ENCODE measurements at places on chromosomes 12 and 14.

- ATAC-seq, result no peak
Measured at GRCh38 chr14:84195514-84195913, 1334.4 kb upstream of the FLRT2 start.

- ATAC-seq, result no peak
Measured at GRCh38 chr12:62135553-62136200, 124.5 kb upstream of the USP15 start.

GRCh38 chr12:89832336-89832735, 123.7 kb upstream of the ATP2B1 start:
- no peak for ATAC-seq

GRCh38 chr12:19833775-19834501, 394.6 kb downstream of the AEBP2 start:
- peak; percentile 84 for ATAC-seq

GRCh38 chr12:40970320-40970907, 217.7 kb upstream of the PDZRN4 start:
- ATAC-seq, result no peak

GRCh38 chr12:53044052-53044581, 5.7 kb upstream of the TNS2 start:
- no peak for ATAC-seq

- ATAC-seq, result no peak
Measured at GRCh38 chr14:64208981-64209380, 85.2 kb downstream of the ESR2 start.

DNA sequence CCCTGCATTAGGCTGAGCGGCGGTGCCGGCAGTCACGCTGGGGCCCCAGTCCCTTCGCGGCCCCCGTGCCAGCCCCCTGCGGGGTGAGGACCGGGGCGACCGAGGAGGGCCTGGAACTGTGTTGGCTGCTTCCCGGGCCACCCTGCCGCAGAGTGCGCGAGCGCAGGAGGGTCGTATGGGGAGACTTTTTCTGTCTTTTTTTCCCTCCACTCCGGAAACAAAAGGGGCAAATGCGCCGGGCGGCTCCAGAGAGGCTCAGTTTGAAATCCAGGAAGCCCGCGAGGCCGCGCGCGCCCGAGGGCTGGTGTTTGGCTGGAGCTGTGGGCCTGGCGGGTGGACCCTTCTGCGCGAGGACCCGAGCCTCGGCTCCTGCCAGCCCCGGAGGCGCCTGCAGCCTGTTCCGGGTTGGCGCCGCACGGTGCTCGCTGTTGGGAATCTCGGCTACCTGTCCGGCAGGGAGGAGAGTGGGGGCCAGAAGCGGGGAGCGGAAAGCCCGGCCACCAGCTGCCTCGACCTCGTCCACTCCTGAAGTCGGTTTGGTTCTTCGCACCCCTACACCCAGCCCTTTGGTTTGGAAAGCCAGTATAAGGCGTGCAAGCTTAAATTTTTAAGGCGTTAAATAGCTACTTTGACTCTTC, 638 bp downstream of the PLEKHG3 start:
- ATAC-seq, result peak; percentile 64

DNA sequence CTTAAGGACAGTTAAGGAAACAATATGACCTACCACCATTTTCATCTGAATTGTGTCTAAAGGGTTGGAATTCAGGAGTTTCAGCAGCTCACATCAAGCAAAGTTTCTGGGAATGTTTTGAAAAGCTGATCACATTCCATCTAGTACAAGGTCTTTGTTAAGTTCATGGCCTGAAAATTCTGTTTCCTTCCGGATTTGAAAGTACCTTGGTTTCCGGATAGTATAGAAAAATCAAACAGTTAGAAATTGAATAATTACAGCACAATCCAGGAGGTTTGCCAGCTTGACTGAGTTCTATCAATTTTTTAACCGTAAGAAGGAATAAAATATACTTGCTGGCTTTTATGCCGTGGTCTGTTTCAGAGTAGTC, 136.5 kb downstream of the HMGA2 start:
- no peak for ATAC-seq

- ATAC-seq, result no peak
Measured at GRCh38 chr12:18323159-18323558, 61.8 kb downstream of the PIK3C2G start.

- no peak for ATAC-seq
Measured at GRCh38 chr12:123924539-123924938, 48.1 kb downstream of the CCDC92 start.

GRCh38 chr14:100350986-100351385, 27.8 kb downstream of the SLC25A47 start:
- no peak for ATAC-seq

DNA sequence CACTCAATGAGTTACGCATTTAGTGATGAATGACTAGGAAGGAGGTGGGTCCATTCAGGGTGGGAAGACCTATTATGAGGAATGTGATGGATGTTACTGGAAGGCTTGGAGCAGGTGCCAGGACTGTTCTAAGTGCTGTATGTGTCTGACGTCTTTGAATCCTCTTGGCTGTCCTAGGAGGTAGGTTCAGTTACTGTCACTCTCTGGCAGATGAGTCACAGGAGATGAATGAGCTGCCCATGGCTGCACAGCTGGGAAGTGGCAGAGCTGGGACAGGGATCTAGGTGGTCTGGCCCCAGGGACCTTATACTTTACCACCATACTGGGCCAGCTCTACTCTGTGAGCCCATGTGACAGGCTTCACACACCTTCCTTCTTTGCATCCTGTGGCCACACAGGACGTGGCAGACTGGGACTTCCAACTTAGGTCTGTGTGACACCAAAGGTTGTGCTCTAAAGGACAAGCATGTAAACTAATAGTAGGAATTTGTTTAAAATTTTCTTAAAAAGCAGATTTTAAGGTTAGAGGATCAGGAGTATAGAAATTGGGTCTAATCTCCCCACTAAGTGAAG, 24.0 kb downstream of the TCTN1 start:
- ATAC-seq, result no peak

DNA sequence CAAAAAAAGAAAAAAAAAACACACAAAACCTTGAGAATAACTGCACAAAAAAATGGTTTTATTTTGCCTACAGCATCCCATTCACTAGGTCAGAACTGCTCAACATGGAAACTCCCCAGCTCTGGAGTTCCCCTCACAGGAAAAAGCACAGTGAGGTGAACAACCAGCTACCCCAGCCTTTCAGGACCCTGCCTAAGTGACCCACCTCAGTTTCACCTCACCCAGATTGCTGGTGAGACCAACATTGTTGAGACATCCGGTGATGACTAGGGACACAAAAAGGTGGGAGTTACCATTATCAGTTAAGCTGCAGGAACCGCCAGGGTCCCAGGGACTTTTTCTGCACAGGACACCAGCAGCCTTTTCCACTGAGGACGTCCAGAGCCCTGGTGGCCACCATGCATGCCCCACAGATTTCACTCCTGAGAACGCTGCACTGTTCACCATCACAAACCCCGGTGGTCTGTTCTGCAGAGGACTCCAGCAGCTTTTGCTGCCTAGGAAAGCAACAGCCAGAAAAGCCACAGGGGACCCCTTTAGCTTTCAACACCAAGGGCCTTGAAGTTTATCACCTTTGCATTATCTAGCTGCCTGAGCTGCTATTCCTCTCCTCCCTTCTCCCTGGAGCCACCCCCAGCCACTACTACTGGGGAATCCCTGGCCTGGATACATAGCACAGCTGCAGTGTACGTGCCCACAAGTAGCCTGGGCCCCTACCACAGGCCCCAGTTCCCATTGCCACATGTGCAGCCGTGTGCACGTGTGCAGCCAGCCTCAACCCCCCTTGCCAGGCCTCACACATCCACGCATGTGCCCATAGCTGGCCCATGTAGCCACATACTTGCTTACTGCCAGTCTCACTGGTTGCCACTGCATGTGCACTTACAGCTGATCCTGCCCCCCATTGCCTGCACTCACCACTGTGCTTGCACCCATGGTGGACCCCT, 62.5 kb upstream of the FAR2 start:
- no peak for ATAC-seq

DNA sequence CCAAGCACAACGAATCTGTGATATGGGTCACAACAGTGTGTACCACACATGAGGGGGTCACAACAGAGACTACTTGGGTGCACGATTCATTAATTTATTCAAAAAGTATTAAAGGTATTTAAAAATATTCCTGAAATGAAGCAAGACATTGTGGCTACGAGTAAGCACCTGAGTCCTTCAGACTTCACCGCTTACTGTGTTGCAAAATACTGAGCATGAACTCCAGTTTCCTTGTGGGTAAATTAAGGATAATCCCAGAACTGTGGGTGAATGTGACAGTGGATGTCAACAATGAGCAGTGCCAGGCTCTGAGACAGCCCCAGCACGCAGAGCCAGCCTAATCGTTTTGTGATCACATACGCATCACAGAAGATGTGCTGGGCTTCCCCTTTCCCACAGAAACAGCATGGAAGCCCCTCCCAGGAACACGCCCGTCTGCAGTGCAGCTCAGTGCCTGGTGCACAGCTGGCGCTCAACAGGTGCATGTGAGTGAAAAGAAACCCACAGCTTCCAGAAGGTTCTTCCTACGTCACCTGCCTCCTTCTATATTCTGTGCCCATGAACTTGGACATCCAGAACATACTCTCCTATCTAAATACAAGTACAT, 29.1 kb downstream of the CDC42BPB start:
- ATAC-seq, result no peak

- ATAC-seq, result no peak
Measured at GRCh38 chr14:92391726-92392125, 68.8 kb downstream of the SLC24A4 start.

DNA sequence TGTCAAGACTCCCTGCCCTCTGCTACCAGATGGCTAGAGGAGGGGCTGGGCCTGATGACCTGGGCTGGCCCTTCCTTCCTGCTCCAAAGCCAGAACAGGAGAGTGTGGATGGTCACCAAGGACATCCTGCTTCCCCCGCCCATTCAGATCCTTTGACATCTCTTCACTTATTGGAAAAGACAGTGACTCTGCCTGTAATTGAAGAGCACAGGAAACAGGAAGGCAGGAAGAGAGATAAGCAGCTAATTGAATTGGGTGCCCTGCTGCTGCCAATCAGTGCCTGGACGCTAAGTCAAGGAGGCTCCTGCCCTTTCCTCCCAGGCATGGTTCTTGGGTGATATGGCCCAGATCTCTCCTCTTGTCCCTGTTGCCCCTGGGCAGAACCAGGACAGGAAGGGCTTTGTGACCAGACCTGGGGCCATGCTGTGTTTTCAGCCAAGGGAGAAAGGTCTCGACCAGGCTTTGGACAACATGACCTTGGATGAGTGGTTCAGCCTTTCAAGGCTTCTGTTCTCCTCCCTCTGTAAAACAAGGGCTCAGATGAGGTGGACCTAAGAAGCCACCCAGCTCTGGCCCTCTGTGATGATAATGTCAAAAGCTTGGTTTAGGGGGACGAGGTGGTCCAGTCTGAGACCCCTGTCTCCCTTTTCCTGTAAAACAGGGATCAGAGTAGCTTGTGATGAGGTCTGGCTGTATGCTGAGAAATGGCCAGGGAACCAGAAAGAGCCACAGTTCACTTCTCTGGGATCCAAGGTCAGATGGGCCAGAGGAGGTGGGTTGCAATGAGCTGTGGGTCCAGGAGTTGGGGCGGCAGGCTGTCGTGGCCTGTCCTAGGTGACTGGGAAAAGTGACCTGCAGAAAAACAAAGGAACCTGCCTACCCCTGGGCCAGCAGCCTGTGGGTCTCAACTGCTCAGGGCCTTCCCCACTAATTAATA, 38.8 kb downstream of the FAM222A start:
- ATAC-seq, result peak; percentile 80

- ATAC-seq, result peak; percentile 94
Measured at GRCh38 chr14:94485944-94486841, 10.2 kb upstream of the SERPINA9 start.

- ATAC-seq, result no peak
Measured at GRCh38 chr14:48035836-48036235, 360.4 kb upstream of the MDGA2 start.

- ATAC-seq, result no peak
Measured at GRCh38 chr14:75609606-75610475, 31.4 kb downstream of the FLVCR2 start.

GRCh38 chr14:64786296-64787149, 82.3 kb downstream of the PLEKHG3 start:
- peak; percentile 14 for ATAC-seq

DNA sequence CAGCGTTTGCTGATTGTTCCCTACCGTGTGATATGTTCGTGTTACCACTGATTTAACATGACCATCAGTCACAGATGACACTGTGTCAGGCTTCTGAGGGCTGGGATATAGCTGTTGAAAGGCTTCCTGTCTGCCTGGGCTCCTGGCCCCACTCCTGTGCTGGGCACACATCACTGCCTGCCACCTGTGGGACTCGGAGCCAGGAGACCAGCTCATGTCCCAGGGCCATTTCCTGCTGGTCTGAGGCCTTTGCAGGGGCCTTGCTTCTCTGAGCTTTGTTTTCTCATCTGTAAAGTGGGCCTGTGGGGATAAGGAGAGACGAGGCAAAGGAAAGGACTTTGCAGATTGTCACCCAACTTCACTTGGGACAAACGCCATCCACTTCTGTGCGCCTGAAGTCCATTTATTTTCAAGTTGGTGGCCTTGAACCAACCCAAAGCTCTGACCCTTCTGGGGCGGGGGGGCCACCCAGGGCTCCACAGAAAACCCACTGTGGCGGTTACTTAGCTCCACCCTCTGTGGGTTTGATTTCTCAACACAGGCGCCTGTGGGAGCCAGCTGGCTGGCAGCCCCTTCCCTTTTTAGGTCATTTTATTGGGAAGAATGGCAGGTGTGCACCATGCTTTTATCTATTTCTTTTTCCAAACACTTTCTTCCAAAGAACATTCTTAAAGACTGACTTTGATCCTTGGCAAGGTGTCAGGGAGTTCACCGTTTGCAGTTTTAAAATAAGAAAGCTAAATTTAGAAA, 54.1 kb downstream of the BEGAIN start:
- ATAC-seq, result no peak

DNA sequence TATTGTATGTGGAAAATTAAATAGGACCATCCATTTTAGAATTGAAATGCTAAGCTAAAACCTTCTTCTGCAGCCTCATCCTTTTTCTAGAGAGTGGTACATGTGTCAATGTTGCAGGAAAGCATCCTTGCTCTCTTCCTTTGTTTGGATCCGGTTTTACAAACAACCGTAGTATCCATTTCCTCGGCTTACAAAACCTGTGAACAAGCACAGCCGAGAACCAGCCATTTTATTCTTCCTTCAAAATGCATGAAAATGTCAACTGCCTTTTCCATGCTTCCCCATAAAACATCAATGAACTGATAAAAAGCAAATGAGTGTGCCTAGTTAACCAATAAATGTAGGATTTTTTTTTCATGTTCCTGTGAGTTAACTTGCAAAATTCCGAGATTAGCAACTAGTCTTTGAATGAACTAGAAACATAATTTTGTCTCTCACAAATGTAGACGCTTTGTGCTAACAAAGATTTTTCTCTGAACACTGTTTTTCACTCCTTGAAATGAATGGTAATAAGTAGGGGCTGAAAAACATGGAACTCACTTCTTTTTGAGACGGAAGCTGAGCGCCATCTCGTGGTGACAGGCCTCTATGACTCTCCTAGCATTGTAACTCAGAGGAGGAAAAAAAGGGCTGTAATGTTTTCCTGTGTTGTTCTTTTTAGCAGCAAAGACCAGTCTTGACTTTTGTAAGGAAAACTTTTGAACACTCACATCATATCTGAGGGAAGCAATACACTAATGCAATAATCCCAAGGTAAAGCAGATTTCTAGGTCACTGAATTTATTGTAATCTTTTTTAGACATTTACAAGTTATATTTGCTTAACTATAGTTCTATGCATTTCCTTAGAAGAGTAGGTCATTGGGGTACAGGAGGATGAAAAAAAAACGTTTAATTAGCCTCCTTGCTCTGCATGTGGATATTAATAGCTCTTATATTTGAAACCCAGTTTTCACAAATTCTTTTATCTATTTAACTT, 157.4 kb upstream of the FOXG1 start:
- peak; percentile 90 for ATAC-seq

GRCh38 chr12:4700621-4701026, 19.6 kb upstream of the GALNT8 start:
- ATAC-seq, result no peak

- no peak for ATAC-seq
Measured at GRCh38 chr14:64918216-64918615, 4.0 kb downstream of the CHURC1 start.
